ENCODE measurements at places on chromosomes 4 and X. TPM values are rescaled to one million over a fixed set of nuclear protein-coding genes. Genes with fewer than 3 reads are reported as not detected.

GLUD2 gene
- total RNA-seq = 4.0 TPM

ANKRD17 gene
- 53.0 TPM for total RNA-seq

NIPAL1 gene
- total RNA-seq = 9.4 TPM

MORC4 gene
- total RNA-seq = 19.7 TPM

RNF128 gene
- 1.1 TPM for total RNA-seq

STK26 gene
- 15.0 TPM for total RNA-seq

AMBN gene
- total RNA-seq = not detected

DSPP gene
- not detected for total RNA-seq

PRR32 gene
- not detected for total RNA-seq

SLC34A2 gene
- total RNA-seq = not detected

FAM156A gene
- 21.6 TPM for total RNA-seq

UFSP2 gene
- total RNA-seq = 37.9 TPM

SMIM10 gene
- 6.2 TPM for total RNA-seq

RRAGB gene
- total RNA-seq = 26.6 TPM
